Fibroblast of gingiva (primary cell): ENCODE measurements at places on chromosomes 16 and 17.
A peak's percentile ranks its signal among the peaks of the same experiment; 100 is the strongest.

GRCh38 chr17:7282752-7283321, 1.3 kb downstream of the SLC2A4 start:
- no peak for DNase-seq

- peak; percentile 45 for DNase-seq
Measured at GRCh38 chr17:40443988-40444899, 994 bp downstream of the IGFBP4 start.

DNA sequence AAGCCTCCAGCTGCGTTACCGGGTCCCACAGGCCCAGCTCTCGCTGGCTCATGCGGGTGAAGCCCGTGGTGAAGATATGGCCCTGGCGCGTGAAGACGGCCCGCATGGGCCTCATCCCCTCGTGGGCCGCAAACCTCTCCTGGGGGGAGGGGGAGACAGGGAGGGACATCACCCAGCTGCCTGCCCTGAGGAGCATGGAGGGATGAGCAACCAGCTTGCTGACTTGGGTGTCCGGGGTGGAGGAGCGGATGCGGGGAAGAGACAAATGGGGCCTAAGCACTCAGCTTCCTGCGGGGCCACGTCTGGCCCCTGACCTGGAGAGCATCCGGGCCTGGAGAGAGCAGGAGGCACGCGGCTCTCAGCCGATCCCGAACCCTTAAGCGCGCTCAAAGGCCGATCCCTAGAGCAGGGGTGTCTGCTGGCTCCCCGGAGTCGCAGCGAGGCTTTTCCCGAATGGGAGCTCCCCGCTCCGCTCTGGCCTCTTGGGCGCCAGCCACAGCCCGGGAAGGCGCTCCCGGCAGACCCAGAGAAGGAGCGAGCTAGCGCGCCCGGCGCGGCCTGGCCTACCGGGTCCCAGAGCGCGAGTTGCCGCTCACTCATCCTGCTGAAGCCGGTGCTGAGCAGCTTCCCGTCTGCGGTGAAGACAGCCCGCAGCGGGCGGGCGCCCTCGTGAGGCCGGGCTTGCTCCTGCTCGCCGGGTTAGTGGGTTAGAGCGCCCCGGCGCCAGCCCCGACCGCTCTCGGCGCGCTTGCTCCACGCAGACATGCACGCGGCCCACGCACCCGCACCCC, 5.0 kb downstream of the CORO6 start:
- peak; percentile 55 for DNase-seq

- no peak for DNase-seq
Measured at GRCh38 chr16:4895366-4895765, 41.6 kb downstream of the PPL start.

- DNase-seq = no peak
Measured at GRCh38 chr16:83964684-83965443, 3.2 kb upstream of the NECAB2 start.

DNA sequence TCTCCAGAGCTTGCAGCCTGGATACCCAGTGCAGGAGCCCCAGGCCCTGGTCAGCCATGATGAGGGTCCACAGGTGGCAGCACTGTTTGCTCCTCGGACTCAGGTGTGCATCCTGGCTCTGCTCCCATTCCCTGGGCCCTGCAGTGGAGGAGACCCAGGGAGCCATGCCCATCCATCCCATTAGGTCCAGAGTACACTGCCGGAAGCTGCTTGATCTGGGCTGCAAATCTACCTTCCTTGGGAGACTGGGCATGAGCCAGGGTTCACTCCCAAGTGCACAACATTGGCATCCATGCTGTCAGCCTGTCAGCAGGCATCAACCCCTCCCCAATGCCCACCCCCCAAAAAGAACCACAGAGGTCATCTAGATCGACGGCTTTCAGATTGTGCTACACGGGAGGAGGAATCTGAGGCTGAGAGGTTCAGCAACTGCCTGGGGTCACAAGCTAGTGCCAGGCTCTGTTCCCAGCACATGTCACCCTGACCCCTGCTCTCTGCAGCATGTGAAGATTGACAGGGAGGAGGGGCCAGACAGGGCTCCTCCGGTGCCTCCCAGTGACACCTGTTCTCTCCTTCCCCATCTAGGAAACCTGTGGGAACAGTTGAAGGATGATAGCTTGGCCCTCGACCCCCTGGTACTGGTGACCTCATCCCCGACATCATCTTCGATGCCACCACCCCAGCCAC, 15.7 kb downstream of the UNC119 start:
- DNase-seq = no peak

DNA sequence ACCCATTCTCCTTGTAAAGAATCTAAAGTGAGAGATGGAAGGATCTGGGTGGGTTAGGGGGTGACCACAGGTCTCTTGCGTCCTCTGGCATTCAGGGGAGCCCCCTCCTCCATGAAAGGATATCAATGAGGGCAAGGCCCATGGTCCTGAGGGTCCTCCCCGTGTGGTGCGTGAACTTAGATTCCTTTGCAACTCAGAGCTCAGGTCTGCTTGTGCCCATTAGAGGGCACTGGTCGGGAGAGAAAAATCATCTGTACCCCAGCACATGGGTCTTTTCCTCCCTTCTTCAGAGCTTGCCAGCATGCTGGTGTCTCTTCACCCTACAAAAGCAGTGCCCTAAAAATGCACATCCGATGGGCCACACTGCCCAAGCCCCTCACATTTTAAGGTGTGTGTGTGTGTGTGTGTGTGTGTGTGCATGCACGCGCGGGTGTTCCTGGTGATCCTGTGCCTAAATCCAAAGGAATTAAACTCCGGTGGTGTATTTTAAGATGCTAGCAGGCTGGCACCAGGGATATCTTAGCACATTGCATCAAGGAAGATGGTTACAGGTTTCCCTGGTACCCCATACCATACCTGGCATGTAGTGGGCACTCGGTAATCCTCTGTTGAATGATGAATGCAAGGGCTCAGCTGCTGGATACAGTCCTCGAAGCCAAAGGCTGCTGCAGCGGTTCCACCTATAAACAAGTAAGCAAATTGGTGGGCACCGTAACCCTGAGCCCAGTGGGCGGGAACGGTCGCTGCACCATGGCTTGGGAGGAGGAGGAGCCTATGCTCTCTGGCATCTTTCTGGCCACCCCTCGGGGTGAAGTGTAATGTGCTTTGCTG, 4.7 kb downstream of the C1QTNF1 start:
- DNase-seq = peak; percentile 29

- no peak for DNase-seq
Measured at GRCh38 chr17:8914554-8914953, 47.1 kb upstream of the PIK3R6 start.

DNA sequence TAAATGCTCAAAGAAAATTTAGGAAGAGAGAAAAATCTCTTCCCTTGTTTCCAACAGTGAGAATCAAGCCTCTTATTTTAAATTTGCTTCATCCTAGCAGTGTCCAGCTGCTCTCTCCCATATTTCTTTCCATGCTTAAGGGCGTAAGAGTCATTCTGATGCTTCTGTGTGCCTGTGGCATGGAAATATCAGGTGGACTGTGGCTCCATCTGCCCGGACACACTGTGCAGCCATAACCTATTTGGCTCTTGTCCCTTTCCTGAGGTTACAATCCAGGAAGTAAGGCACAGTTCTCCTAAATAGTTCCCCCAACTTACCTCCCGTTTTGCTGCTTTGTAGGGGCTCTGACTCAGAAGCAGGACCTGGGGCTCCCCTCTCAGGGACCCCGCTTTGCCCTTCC, 6.3 kb upstream of the KRT222 start:
- DNase-seq = no peak

DNA sequence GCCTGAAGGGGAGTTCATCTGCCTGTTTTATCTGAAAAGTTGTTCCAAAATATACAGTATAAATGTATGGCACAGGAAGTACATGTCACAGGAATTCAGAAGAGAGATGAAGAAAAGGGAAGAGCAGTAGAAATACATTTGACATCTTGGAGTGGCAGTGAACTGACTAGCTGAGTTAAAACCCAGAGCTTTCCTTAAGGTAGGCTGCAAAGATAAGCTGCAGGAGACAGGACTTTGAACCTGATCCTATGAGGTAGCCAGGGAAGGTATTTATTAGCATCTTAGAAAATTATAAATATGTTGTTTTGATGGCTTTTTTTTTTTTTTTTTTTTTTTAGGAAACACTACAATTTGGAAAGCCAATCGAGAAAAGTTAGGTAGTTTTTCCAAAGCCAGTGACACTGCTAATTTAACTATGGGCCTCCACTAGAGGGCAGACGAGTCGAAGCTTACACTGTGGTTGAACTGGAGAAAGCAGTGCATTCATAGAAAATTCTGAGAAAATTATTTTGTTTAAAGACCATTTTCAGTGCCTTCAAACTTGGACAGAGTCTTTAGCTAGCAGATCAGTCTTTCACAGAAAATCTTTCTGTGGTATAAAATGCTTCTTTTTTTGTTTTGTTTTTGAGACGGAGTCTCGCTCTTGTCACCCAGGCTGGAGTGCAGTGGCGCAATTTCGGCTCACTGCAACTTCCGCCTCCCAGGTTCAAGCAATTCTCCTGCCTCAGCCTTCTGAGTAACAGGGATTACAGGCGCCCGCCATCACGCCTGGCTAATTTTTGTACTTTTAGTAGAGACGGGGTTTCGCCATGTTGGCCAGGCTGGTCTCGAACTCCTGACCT, 122.3 kb downstream of the SSH2 start:
- DNase-seq = peak; percentile 52

- no peak for DNase-seq
Measured at GRCh38 chr17:36921095-36921851, 16.0 kb upstream of the LHX1 start.

DNA sequence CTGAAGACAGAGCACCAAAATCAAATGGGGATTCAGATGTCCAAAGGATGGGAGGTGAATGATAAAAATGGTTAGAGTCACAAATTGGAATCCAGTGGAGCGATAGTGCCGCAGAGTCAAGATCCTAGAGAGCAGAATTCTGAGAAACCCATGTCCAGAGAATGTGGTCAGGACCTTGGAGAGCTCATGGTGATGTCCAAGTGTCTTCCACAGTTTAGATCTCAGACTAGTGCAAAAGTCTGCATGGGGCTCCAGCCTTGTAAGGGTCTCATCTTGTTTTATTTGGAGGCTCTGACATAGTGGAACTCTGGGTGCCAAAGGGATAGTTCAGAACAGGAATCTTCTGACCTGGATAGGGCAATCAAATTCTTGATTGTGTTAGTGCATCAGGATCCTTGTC, 245.9 kb upstream of the HSBP1 start:
- no peak for DNase-seq

- no peak for DNase-seq
Measured at GRCh38 chr17:957856-958421, 21.6 kb downstream of the NXN start.

GRCh38 chr17:77601054-77601979, 357.2 kb upstream of the TNRC6C start:
- DNase-seq = peak; percentile 83

- peak; percentile 69 for DNase-seq
Measured at GRCh38 chr17:48510761-48511604, 19.8 kb downstream of the HOXB1 start.

DNA sequence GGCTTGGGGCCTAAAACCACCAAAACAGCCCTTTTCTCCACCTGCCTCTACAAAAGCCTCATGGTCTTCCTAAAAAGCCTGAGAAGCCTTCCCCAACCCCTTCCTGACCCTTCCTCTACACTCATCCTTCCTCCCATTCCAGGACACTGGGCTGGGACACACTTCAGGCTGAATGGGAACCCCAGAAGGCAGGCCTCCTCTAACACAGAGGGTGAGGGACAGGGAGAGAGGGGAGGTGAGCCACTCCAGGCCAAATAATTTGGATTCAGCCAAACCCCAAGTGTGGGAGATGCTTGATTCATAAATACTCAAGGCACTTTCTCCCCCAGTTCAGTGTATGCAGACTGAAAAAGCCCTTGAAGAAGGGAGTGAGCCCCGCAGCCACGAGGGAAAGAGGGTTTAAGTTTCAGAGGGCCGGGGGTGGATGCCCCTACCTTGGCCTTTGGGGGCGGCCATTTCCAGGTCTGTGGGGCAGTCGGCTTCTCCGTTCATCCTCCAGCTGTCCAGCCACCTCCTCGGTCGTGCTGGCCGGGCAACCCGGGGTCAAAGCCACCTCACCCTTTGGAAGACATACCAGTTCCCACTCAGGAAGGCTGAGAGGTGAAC, 1.6 kb downstream of the UBTF start:
- no peak for DNase-seq

DNA sequence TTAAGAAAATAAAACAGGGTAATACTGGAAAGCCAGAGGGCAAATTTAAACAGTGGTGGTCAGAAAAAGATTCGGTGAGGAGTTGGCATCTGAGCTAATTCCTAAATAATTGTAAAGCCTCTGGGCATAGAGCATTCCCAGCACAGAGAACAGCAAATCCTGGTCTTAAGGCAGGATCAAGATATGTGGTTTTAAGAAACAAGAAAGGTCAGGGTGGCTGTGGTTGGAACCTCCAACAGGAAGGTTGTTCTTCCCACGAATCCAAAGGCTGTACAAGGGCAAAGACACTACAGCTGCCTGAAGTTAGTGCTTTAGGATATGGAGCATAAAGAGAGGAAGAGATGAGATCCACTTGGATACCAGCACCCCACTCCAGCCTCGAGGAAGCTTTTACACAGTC, 114.6 kb downstream of the ZNF18 start:
- no peak for DNase-seq

DNA sequence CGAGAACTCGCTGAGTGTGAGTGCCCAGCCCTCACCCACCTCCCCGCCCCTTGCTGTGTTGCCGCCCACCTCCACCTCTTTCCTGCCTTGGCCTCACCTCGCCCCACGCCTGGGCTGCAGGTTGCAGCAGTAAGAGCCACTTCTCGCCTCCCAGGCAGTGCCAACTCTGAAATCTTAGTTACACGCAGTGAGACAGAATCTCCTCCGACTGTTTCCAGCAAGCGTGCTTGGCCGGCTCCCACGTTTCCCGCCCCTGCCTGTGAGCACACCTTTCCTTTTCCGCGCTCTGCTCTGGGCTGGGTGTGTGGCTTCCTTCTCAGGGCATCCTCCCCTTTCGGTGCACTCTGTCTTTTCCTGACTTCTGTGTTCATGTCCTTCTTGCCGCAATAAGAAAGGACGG, 5.7 kb downstream of the ENGASE start:
- DNase-seq = no peak

GRCh38 chr17:41434415-41434814, 6.4 kb downstream of the KRT38 start:
- DNase-seq = no peak

GRCh38 chr16:12096828-12097522, 120.4 kb downstream of the SNX29 start:
- no peak for DNase-seq

DNA sequence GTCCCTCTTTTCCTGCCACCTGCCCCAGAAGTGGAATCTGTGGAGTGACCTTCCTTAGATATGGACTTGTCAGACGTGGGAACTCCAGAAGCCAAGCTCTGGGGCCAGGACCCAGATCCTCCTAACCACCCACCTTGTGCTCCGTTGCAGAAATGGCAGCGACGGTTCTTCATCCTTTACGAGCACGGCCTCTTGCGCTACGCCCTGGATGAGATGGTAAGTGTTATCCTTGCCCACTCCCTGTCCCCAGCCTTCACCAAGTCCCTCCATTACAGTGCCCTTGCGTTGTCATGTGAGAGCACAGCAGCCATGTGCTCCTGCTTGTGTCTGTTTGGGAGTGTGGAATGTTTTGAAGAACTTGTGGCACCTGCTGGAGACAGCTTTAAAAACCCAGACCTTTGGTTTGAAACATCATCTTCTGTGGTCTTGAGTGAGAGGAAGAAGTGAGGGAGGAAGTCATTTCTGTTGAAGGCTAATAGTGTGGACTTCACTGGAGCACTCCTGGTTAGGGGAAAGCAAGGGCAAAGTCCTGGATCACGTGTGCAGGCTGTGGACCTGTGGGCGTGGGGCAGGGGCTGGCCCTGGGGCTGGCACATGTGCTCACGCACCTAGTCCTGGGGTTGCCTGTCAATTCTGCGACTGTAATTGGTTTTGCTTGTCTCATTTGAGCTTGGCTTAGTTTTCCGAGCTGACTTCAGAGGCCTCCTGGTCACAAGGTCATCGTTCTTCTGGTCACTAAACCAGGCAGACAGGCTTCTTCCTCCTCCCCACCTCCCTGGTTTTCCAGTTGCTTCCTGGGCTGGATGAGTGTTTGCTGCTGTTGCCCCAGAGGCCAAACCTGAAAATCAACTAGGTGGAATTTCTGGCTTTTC, 35.8 kb downstream of the MPRIP start:
- no peak for DNase-seq
